ENCODE measurements at places on chromosomes 16 and 17.

DNA sequence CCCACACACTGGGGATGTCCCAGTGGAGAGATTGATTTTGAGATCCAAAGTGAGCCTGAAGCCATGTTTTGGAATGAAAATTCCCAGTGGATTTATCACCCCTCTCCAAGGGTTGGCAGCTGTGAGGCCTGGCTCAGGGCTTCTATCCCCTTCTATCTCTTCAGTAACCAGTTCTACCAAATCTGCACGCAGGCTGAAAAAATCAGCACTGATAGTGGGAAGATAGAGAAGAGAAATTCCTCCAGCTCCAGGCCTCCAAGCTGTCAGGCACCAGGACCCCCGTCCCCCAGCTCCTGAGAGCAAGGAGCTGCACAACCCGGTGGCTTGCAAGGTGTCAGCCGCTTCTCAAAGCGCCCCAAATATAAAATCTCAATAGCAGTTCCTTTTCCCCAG lies 1.0 kb downstream of the FLOT2 start:
- no peak for DNase-seq

DNA sequence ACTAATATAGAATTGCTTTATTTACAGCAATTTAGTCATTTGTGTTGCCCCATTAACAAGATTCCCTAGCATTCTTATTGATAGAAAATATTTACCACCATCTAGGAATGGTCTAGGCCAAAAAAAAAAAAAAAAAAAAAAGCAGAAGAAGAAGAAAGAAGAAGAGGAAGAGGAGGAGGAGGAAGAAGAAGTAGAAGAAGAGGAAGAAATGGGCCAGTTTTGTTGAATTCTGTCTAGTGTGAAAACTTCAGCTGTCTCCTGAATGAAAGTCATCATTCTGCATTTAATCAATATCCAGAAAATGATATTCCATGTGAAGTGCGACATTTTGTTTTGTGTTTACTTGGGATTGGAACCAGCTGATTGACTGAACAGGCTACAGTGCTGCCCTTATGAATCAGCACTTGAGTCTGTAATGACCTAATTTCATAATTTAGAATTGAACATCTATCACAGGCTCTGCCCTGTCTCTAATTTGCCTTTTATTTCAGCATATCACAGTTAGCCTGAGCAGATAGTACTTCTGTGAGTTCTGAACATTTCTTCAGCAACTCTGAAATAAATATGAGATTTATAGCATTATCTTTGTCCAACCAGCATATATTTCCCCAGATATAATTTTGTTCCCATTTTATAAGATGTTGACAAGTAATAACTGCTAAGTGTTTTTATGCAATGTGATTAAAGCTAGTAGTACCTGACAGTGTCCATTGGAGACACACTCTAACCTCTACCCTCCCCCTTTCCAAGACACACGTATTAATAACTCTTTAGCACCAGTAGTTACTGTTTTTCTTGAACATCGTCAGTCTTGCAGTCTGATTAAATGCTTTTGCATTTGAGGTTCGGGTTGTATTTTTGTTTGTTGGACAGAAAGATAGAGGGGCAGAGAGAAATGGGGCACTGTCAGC lies 5.9 kb downstream of the ANKFN1 start:
- DNase-seq = no peak

DNA sequence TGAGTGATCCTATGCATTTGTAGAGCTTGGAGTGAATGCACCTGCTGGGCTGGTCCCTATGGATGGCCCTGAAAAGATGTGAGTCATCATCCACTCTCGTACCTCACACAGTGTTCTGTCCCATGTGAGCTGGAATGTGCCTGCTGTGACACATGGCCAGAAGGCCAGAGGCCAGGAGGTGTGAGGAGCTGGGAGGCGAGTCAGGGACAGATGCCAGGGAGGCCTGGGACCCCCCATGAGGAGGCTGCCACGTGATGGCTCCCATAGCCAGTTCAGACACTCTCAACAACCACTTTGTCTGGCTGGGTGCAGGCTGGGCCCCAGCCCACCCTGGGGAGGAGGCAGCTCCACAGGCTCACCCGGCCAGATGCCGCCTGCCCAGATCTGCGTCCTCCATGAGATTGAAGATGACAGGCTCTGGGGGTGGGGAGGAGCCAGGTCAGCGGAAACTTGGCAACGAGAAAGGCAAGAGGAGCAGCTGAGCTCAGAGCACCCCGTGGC lies 168.8 kb downstream of the C16orf78 start:
- peak; percentile 11 for DNase-seq

- no peak for DNase-seq
Measured at GRCh38 chr16:23320693-23321092, 18.6 kb downstream of the SCNN1B start.

GRCh38 chr17:66464921-66465320 lies 162.5 kb downstream of the PRKCA start:
- DNase-seq = no peak

DNA sequence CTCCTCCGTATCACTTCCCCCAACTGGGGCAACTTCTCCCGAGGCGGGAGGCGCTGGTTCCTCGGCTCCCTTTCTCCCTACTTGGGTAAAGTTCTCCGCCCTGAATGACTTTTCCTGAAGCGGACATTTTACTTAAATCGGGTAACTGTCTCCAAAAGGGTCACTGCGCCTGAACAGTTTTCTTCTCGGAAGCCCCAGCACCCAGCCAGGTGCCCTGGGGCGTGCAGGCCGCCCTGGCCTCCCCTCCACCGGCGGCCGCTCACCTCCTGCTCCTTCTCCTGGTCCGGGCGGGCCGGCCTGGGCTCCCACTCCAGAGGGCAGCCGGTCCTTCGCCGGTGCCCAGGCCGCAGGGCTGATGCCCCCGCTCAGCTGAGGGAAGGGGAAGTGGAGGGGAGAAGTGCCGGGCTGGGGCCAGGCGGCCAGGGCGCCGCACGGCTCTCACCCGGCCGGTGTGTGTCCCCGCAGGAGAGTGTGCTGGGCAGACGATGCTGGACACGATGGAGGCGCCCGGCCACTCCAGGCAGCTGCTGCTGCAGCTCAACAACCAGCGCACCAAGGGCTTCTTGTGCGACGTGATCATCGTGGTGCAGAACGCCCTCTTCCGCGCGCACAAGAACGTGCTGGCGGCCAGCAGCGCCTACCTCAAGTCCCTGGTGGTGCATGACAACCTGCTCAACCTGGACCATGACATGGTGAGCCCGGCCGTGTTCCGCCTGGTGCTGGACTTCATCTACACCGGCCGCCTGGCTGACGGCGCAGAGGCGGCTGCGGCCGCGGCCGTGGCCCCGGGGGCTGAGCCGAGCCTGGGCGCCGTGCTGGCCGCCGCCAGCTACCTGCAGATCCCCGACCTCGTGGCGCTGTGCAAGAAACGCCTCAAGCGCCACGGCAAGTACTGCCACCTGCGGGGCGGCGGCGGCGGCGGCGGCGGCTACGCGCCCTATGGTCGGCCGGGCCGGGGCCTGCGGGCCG lies 1.6 kb downstream of the HIC1 start:
- DNase-seq = no peak

- no peak for DNase-seq
Measured at GRCh38 chr16:65394281-65394680, 272.4 kb upstream of the CDH11 start.
